ENCODE measurements at places on chromosomes 5 and 9. TPM values are rescaled to one million over a fixed set of nuclear protein-coding genes. Genes with fewer than 3 reads are reported as not detected.

MRPL22 gene
- 21.8 TPM for total RNA-seq

KIF4B gene
- not detected for total RNA-seq

OSMR gene
- total RNA-seq, result 87.6 TPM

LRRC70 gene
- total RNA-seq, result 17.6 TPM

FSTL4 gene
- total RNA-seq, result 0.41 TPM

HNRNPH1 gene
- total RNA-seq, result 671 TPM

C9orf50 gene
- total RNA-seq, result not detected

ANKRD18A gene
- not detected for total RNA-seq

NPDC1 gene
- 25.2 TPM for total RNA-seq

ATP6V1G1 gene
- 310 TPM for total RNA-seq

GAPT gene
- 0.61 TPM for total RNA-seq

SLC4A9 gene
- total RNA-seq, result 0.12 TPM

MPDZ gene
- total RNA-seq, result 74.0 TPM

UNC13B gene
- 13.8 TPM for total RNA-seq

PCDHA9 gene
- total RNA-seq, result 0.70 TPM

NIPBL gene
- total RNA-seq, result 108 TPM

LURAP1L gene
- 7.1 TPM for total RNA-seq

COL5A1 gene
- 90.4 TPM for total RNA-seq

MEGF10 gene
- 0.26 TPM for total RNA-seq

SLC27A6 gene
- 2.1 TPM for total RNA-seq

FOXD4L6 gene
- total RNA-seq, result not detected

OR13D1 gene
- not detected for total RNA-seq

C5orf52 gene
- not detected for total RNA-seq

SNX18 gene
- 33.6 TPM for total RNA-seq

OR5C1 gene
- not detected for total RNA-seq

PCDHB5 gene
- total RNA-seq, result 11.5 TPM

CAMK4 gene
- total RNA-seq, result 0.26 TPM

NFIB gene
- total RNA-seq, result 173 TPM

CDH9 gene
- total RNA-seq, result not detected

PCDHB10 gene
- total RNA-seq, result 8.3 TPM

PCDHB4 gene
- total RNA-seq, result 10.5 TPM

SLC34A1 gene
- total RNA-seq, result not detected

IFNA6 gene
- total RNA-seq, result not detected

ANKRD20A1 gene
- total RNA-seq, result 1.3 TPM

ANXA6 gene
- 131 TPM for total RNA-seq

GPR151 gene
- total RNA-seq, result not detected

SMC5 gene
- total RNA-seq, result 20.0 TPM

C5orf15 gene
- 27.1 TPM for total RNA-seq

IFNA2 gene
- not detected for total RNA-seq

POLE3 gene
- 6.5 TPM for total RNA-seq

SH3TC2 gene
- total RNA-seq, result 2.3 TPM
